ENCODE measurements at places on chromosomes 13 and 19.

GRCh38 chr19:35327642-35328041 is 1.3 kb upstream of the CD22 start:
- DNase-seq, result no peak

- no peak for DNase-seq
These were observed 246.4 kb downstream of the GPC5 start for GRCh38 chr13:91644806-91645205.

DNA sequence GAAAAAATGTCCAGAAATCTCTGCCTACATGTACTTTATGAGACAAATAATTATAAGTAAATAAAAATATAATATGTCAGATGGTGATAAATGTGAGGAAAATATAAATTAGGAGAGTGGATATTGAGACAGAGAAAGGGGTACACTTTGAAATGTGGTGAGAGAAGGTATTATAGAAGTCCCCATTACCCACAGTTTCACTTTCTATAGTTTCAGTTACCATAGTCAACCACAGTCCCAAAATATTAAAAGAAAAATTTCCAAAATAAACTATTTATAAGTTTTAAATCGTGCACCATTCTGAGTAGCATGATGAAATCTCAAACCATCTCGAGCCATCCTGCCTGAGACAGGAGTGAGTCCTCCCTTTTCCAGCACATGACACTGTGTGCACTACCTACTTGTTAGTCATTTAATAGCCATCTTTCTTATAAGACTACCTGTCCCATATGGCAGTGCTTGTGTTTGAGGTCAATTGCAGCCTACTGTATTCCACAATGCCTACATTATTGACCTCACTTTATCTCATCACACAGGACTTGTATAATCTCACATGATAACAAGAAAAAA is 653.7 kb downstream of the DACH1 start:
- DNase-seq, result no peak

- no peak for DNase-seq
These were observed 746.9 kb upstream of the PCDH9 start for GRCh38 chr13:67977066-67977465.

DNA sequence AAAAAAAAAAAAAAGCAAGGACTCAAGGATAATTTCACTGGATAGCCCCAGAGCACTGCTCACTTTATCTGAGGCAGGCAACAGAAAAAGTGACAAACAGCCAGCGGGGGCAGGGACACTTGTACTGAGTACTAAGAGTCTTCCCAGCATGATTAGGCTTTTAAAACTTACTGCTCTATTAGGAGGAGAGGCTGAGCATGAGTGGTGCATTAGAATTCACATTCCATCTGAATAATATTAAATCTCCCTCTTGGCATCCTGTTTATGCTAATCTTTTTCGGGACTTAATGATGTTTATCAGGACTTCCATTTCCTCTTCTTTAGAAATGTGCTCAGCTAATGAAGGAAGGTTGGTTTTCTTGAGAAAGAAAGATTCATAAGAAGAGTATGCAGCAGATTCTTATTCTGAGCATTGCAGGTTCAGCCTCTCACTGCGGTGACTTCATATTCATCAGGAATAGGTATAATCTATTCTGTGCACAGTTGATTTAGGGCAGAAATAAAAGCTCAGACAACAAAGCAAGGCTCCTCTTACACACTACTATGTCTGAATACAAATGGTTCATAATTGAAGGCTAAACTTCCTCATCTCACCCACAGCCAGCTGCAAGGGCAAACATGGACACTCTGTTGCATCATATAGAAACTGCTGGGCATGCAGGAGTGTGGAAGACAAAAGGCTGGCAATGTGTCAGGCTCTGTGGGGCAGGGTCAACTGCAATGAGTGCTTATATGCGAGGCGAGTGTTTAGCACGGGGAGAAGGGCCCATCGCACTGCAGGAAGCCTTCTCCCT is 107.0 kb downstream of the KL start:
- no peak for DNase-seq

DNA sequence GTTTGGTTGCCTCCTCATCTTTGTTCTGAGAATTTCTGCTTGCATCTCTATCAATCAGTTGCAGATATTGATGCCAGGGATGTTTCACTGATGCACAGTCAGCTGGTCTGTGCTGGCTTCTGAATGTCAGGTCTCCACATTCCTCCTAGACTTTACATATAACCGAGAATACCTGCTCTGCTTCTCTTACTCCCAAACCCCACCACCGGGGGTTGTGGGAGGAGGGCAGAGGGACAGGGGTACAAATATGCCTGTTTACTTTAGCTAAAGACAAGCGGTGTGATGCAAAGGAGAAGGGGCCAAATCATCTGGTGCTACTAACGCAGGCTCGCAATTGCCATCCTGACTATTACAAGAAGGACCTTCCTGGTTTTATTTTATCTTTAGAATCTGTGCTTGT is 17.4 kb upstream of the KLHL1 start:
- no peak for DNase-seq

- no peak for DNase-seq
These were observed 339.7 kb upstream of the EDNRB start for GRCh38 chr13:78258304-78258703.

DNA sequence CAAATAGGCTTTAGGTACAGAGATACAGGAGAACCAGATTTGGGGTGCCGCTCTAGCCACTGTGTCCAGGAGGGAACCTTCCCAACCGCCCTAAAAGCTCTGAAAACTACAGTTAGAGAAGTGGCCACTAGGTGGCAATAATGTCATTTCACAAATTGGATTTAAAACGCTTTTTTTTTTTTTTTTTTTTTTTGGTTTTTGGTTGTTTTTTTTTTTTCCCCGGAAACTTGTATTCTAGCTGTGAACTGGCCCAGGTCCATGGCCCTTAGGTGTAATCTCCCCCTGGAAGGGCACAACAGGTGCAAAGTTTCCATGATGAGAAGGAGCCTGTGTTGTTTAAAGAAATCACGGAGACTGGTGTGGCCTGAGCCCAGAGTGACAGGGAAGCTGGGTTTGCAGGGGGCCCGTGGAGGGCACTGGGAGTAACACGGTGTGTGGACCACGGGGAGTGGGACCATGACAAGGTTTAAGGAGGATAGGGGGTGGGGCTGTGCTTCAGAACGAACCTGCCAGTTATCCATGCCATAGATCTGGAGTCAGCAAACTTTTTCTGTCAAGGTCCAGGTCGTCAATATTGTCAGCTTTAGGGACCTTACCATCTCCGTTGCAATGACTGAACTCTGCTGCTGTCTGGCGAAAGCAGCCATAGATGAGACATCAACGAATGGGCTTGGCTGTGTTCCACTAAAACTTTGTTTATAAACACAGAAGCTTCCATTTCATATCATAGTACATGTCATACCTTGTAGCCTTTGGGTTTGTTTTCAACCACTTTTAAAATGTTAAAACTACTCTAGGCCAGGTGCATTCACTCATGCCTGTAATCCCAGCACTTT is 10.1 kb downstream of the OR1I1 start:
- DNase-seq, result no peak

DNA sequence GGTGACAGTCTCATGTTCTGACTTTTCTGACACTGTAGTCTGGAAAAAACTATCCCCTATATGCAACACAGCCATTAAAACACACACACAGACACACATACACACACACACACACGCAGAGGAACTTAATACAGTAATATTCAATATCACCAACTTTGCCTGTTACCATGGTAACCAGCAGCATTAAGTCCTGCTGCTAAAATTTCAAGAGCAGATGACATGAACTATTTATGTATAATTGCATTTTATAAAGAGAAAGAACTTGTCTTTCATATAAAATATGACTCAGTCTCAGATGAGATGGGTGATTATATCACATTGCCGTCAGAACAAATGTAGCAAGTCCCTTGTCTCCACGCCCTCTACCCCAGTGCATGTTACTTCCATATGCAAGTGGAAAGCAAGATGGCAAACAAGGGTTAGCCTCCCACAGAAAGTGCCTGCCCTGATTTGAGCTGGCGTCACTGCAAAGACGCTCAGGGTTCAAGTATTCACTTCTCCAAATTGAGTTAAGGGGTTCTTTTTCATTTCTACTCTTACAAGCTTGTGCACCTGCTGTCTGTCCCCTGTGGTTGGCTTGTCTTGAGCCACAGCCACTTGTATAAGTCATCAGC is 576.8 kb downstream of the UQCRFS1 start:
- no peak for DNase-seq

DNA sequence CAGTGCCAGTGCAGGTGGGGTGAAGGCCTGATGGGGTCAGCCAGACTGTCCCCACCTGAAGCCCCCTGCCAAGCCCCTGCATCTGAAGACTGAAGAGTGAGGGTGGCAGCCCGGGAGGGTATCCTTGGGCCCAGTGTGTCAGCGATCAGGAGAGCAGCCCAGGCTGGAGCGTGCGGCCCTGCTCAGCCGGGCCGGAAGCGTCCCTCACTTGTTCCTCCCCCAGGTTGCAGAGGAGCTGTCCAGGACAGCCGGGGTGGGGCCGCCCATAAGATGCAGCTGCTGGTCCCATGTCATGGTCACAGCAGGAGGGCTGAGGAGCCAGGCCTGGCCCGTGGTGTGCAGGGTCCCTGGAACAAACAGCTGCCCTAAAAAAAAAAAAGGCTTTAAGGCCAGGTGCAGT is 55.4 kb downstream of the KDM4B start:
- no peak for DNase-seq

GRCh38 chr19:14248578-14249011 is 42.6 kb upstream of the ADGRL1 start:
- DNase-seq, result peak; percentile 21

DNA sequence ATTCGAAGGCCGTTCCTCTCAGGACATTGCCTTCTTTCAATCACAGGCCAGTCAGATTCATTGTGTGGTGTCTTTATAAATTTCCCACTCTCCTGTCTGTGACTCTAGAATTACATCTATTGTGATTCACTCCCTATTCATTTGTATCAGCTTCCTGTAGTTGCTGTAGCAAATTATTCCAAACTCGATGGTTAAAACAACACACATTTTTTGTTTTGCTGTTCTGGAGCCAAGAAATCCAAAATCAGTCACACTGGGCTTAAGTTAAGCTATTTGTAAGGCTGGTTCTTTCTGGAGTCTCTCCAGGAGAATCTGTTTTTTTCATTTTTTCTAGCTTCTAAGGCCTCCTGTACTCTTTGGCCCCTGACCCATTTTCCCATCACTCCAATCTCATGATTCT is 1487.0 kb upstream of the SLC10A2 start:
- DNase-seq, result no peak

DNA sequence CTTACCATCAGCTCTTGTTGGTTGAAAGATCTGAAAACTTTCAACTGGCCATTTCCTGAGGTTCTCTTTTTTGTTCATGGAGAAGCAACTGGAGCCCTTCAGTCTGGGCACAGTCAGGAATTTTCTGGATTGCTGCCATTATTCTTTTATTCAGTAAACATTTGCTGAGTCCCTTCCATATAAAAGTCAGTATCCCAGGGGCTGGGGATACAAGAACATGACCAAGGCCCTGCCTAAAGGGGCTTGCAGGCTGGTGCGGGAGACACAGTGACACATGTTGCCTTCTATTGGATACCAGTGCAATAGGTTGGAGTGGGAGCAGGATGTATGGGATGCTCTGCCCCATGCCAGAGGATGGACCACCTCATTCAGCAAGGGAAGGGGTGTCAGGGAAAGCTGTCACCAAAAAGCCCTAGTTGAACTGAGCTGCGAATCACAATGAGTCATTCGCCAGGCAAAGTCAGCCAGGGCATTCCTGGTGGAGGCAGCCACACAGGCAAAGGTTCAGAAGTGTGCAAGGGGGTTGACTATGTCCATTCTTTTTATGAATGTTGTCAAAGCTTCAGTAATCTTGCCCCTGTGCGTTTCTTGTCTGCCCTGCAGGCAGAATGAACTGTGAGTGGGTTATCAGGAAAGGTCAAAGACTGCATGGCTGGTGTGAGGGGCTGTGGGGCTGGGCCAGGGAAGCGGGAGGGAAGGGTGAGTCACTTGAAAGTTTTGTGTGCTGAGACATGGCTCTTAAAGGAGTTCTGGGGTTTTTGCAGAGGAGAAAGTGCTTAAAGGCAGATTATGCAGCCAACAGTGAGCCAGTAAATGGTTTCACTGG is 395.9 kb downstream of the KCNRG start:
- no peak for DNase-seq

GRCh38 chr13:46348961-46349360 is 38.1 kb downstream of the RUBCNL start:
- no peak for DNase-seq

DNA sequence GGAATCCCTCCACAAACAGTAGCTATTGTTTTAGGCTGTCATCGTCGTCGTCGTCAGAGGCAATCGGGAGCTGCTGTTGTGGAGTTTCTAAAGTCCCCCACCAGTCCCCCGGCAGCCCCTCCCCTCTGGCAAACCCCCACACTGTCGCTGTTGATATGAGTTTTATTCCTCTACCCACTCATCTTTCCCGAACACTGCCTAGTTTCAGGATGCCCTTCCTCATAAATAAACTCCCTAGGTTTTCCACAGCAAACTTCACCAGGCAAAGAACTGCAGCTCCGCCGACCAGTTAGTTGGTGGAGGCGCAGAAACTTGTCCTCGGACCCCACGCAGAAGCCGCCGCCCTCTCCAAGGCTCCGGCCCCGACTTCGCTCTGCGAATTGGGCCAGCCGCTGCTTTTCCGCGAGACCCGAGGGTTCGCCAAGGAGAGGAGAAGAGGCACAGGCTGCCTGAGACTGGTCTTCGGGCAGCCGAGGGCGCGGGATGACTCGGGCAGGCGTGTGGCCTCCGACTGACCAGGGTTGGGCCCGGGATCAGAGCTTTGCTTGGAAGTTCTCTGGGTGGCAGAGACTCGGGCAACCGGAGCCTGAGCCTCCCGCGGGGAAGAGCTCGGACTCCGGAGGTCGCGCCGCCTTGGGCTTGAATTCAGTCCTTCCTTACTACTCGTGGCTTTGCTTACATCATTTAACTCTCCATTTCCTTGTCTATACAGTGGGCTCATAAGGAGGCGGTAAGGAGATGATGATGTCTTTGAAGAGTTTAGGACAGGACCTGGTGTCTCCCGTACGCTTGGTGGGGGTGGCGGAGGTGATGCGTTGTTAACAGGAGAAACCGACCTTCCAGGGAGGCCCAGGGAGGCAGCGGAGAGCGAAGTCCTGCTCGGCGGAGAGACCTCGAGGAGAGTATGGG is 7.9 kb downstream of the PDX1 start:
- DNase-seq, result no peak

DNA sequence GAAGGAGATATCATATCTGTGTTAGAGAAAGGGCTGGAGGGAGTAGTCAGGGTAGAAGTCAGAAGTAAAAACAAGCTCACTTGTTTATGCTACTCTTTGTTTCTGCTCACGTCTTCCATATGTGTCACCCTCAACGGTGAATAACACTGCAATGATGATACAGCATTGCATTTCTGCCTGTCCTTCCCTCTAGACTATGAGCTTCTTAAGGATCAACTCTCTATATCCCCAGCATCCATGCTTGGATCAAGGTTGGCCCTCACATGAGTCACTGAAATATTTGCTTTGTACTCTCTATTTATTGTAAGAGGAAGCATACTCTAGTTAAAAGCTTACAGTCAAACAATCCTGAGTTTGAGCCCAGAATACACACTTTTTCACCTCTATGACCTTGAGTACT is 406.0 kb downstream of the RFC3 start:
- DNase-seq, result no peak

- DNase-seq, result no peak
These were observed 24.5 kb downstream of the CFAP97D2 start for GRCh38 chr13:114203536-114203935.

- DNase-seq, result no peak
These were observed 274.3 kb downstream of the DCLK1 start for GRCh38 chr13:35856721-35857364.
